Natural killer cell treated with Interleukin-12 subunit alpha and Interleukin-12 subunit beta and Interleukin-15 and Interleukin-18, amount 100 ng/mL, for 72 hours (primary cell): ENCODE measurements at places on chromosomes 11 and 22. TPM values are rescaled to one million over a fixed set of nuclear protein-coding genes. Genes with fewer than 3 reads are reported as not detected.

DNA sequence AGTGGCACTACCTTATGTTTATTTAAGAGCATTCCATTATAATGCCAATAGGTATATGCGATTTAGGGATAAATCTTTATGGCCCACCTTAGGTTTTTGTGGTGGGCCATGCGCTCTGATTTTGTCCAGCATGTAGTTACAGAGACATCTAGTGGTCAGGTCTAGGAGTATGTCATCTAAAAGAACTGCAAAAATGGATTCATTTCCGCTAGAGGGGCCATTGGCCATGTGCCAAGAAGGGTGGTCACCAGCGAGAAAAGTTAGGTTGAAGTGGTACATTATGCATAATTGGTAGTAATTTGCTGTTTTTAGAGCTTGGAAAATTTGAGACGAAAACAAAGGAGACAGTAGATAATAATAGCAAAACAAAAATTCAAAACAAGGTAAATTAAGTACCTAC is 27.7 kb downstream of the LRRC4C start:
- DNase-seq = no peak

- no peak for DNase-seq
Observed at GRCh38 chr11:79493555-79494171, 52.8 kb upstream of the TENM4 start.

- no peak for DNase-seq
Observed at GRCh38 chr11:91100427-91100826, 877.6 kb upstream of the CHORDC1 start.

- no peak for DNase-seq
Observed at GRCh38 chr11:61718046-61718531, 34.3 kb upstream of the MYRF start.

The OR51I1 gene
- not detected for total RNA-seq

DNA sequence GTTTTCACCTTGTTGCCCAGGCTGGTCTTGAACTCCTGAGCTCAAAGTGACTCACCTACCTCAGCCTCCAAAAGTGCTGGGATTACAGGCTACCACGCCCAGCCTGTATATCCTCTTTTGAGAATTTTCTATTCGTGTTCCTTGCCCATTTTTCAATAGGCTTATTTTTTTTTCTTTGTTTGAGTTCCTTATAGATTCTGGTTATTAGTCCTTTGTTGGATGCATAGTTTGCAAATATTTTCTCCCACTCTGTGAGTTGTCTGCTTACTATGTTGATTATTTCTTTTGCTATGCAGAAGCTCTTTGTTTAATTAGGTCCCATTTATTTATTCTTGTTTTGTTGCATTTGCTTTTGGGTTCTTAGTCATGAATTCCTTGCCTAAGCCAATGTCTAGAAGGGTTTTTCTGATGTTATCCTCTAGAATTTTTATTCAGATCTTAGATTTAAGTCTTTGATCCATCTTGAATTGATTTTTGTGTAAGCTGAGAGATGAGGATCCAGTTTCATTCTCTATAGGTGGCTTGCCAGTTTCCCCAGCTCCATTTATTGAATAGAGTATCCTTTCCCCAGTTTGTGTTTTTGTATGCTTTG is 17.7 kb upstream of the ZBED5 start:
- DNase-seq = no peak

DNA sequence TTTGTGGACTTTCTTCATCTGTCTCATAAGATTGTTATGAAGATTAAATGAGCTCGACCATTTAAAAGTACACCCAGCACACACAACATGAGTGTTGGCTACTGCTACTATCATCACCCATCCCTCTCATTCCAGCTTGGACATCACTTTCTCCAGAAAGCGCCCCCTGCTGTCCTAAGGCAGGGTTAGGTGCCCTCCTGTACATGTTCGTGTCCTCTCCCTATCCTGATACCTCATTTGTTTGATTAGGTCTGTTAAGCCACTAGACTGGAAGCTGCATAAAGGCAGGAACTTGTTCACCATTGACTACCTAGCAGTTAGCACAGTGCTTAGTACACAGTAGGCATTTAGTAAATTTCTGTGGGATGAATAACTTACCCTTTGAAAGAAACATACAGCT is 85.5 kb downstream of the ENTHD1 start:
- DNase-seq = no peak

- no peak for DNase-seq
Observed at GRCh38 chr11:116042146-116042545, 537.9 kb upstream of the CADM1 start.
